ENCODE measurements at places on chromosomes 2 and 18.

GRCh38 chr2:205056151-205056561 is 510.9 kb downstream of the PARD3B start:
- DNase-seq, result no peak

DNA sequence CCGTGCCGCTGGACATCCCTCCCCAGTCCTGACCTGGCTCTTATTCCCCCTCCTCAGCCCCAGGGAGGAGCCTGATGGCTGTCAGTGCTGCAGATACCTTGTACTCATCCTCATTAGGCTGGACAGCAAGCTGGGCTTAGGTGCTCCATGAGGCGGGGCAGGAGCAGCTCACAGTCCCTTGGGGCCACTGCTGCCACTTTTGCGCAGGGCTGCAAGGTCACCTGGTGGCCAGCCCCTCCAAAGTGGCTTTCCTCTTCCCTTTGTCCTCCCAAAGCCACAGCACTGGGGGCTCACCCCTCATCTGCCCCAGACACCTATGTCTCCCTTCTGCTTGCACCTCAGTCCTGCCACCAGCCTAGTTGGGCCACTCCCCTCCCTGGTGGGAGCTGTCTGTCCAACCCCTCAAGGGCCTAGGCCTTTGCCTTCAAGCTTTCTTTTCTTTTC is 60.8 kb downstream of the FAM168B start:
- no peak for DNase-seq

GRCh38 chr2:158967731-158968395 is 577 bp upstream of the TANC1 start:
- no peak for DNase-seq

DNA sequence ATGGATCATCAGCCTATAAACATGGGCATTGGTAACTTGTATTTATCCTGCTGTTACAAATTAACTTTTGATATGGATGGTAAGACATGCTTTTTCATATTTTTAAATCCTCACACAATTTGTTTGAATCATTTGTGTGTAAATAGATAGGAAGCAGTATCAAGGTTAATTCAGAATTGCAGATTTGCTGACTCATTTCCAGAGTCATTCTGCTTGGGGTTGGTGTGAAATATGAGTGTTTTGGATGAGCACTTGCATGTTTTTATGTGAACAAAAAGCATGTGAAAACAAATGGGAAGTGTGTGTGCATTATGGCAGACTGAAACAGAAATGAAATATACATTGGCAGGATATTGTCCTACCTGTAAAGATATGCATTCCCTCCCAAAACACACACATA is 11.8 kb downstream of the CCDC85A start:
- DNase-seq, result no peak

- DNase-seq, result peak; percentile 23
These were observed 16.8 kb upstream of the PAX3 start for GRCh38 chr2:222315443-222316121.

DNA sequence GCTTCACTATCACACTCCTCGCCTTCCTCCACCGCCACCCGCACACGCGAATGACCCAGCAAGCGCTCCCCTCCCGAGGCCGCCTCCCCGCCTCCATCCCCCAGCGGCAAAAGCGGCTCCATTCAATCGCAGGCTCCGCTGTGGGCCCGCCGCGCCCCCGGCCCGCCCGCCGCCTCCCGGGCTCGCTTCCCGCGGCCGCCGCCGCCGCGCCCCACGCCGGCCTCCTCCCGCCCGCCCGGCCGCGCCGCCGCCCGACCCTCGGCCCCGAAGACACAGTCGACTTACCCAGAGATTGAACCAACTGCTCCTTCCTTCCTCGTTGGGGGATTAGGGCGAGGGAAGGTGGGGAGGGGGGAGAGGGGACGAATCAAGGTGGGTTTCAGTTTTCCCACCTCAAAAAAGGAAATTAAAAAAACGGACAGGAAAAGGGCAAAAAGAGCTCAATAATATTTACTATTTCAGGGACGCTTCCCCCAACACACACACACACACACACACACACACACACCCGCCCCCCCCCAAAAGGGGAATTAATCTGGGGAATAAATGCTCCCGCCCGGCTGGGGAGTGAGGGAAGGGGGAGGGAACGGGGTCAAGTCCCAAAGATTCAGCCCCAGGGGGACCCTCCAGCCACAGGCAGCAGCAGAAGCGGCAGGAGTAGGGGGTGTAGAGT is 743 bp downstream of the XPO1 start:
- DNase-seq, result peak; percentile 27

- no peak for DNase-seq
These were observed 184.8 kb upstream of the ZEB2 start for GRCh38 chr2:144704709-144705095.

DNA sequence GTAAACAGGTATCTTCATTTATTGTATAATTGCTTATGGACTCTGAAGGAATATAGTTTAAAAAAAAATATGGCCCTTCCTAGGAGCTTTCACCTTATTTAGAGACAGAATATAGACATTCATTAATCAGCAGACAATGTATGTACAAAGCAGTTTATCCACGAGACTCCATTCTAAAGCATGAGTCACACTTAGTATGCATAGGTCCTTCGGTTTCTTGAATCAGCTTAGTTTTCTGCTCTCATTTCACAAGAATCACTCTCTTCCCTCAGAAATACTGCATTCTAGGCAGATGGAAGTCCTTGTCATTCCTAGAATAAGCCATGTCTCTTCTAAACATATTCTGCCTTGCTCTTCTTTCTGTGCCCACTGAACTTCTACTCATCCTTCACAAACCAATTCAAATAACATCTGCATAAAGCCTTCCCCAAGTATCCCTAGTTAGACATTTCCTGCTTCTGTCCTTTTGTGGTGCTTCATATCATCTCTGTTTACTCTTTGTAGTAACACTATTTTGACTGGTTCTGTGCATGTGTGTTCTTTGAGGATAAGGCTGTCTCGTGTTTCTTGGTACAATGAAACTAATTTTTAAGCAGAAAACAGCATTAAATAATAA is 84.5 kb downstream of the PTRHD1 start:
- no peak for DNase-seq

DNA sequence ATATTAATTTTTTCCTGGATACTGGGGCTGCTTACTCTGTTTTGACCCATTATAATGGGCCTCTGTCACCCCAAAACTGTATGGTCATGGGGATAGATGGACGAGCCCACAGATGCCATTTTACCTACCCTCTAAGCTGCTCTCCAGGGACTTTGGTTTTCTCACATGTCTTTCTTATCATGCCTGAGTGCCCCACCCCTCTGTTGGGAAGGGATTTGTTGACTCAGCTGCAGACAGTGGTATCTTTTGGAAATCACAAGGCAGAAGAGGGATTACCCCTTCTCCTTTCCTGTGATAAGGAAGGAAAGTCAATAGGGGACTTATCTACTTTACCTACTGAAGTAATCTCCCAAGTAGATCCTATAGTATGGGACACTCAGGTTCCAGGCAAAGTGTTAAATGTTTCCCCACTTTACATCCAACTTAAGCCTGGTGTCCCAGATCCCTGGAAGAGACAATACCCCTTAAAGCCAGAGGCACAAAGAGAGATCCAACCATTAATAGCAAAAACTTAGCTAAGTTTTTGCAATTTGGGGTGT is 182.7 kb downstream of the RNF152 start:
- no peak for DNase-seq

GRCh38 chr18:78632111-78632541 is 347.5 kb upstream of the SALL3 start:
- no peak for DNase-seq

- DNase-seq, result no peak
These were observed 92.1 kb downstream of the ATL2 start for GRCh38 chr2:38284971-38285370.

DNA sequence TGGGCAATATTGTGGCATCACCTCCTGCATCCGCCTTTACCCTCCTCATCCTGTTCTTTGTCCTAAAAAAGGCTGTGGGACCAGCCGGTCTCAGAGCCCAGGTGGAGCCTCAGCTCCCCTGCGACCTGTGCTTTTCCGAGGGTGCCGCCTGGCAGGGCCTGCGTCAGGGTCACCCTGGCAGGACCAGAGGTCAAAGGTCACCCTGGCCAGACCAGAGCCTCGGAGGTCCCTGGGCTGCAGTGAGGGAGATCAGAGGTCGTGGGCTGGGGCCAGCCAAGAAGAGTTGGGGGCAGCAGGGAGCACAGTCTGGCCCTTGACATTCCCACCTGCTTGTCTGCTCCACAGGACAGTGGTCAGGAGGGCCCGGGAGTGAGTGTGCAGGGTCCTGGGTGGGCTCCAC is 31.5 kb downstream of the RBFA start:
- DNase-seq, result no peak
